ENCODE measurements at places on chromosomes 3 and 15.

- no peak for DNase-seq
Observed at GRCh38 chr3:61734749-61735686, 173.6 kb downstream of the PTPRG start.

DNA sequence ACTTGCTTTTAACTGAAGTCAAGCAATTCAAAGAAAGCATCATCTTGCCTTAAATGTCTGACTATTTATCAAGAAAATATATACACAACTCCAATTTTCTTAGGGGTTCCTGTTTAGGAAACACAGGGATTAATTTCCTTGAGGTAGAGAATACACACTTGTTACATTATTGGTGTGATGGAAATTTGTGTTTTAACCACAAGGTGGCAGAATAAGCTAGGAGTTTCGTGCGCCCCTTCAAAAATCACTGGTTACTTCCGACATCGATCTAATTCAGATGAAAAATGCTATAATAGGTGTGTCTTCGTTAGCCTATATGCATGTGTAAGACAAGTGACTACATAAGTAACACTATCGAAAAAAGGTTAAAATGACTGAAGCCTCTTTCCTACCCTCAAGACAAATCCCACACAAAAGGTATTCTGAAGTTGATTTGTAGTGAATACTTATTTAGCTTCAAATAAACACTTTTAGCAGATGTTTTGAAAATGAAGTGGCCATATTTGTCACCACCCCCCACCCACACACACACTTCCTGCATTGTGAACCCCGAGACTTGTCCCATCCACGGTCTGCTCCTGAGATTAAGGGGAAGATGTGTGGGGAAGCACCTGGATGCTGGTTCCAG, 246.5 kb downstream of the ROBO1 start:
- no peak for DNase-seq

GRCh38 chr15:68991723-68992122, 22.8 kb upstream of the NOX5 start:
- no peak for DNase-seq

DNA sequence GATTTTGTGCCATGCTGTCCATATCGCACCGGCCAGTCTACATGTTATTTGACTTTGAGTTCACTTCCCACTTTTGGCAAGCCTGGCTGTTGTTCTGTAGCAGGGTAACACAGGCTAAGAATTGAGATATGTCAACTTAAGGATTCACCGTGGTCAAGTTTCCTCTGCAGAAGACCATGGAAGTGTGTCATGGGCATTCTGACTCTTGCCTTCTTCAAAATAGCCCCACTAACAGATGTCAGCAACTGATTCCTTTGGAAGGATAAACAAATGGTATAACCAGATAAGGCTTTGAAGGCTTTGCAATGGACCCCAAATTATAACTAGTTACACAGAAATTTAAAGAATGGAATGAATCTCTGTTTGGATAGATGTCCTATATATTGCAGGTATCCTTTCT, 20.1 kb upstream of the CD47 start:
- no peak for DNase-seq

GRCh38 chr3:184155644-184156521, 706 bp downstream of the DVL3 start:
- DNase-seq = no peak

- DNase-seq = no peak
Observed at GRCh38 chr3:141228395-141228794, 3.2 kb upstream of the PXYLP1 start.

GRCh38 chr15:87724330-87724729, 532.2 kb downstream of the NTRK3 start:
- DNase-seq = no peak

DNA sequence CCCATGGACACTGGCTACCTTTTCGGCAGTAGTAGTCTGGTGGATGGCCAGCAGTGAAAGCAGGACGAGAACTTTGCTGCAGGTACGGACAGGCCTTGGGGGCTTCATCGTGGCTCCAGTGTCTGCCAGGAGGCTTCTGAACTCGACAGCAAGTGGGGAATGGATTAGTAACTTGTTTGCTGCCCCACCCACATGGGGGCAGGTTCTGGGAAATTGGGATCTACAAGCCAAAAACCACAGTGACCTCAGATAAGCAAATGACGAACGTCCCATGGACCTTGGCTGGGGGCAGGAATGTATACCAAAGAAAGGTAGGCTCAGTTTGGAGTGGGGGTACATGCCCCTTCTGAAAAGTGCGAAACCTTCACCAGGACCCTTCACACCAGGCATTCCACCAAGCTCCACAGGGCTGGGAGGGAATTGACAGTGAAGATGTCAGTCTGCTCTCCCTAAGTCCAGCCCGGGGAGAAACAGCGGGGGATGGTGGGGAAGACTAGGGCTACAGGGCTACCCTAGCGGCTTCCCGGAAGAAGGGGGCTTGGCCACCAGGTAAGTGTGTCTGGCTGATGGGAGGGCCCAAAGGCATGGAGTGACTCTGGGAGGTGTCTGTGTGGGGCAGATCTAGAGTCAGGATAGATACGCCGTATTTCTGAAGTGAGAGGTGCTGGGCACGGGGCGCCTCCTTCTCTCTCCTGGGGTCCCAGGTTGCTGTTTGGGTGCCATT, at the start of gene ITIH4:
Gene ITIH4, minus strand, starts transcription at position 138 of the 724 bp plus-strand sequence. Its CDS starts 30 bp downstream, at position 108.
- DNase-seq = no peak

DNA sequence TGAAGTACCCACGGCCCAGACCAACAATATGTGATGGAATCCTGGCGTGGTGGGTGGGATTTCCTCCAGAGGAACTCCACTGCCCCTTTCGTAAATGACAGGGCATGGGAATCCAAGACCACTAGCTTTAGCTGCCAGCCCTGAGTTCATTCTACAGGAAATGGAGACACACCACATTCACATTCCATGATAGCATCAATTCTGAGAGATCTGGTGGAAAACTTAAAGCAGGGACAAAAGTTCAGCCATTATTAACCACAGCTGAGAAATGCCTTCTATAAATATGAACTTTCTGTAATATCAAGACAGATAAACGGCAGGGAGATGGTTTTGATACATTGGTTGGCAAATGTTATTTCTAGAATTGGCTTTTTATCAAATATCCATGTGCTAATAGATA, 98.2 kb downstream of the FBN1 start:
- DNase-seq = no peak

DNA sequence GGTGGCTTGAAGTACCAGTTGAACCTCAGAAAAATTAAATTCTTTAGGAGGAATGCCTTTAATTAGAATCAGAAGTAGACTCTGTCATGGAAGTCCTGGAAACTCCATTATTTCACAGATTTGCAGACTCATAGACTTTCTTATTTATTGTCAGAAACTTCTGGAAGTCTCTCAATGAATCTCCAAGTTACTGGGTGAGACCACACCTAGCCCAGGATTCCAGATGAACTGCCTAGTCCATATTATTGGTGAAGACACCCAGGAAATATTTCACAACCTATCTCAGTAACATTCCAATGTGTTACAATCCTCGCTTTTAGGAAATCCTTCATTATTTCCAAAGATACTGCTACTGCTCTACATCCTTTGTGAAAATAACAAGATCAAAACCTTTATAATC, 6.5 kb upstream of the THBS1 start:
- no peak for DNase-seq

- no peak for DNase-seq
Observed at GRCh38 chr3:17006132-17006852, 121.5 kb downstream of the PLCL2 start.

DNA sequence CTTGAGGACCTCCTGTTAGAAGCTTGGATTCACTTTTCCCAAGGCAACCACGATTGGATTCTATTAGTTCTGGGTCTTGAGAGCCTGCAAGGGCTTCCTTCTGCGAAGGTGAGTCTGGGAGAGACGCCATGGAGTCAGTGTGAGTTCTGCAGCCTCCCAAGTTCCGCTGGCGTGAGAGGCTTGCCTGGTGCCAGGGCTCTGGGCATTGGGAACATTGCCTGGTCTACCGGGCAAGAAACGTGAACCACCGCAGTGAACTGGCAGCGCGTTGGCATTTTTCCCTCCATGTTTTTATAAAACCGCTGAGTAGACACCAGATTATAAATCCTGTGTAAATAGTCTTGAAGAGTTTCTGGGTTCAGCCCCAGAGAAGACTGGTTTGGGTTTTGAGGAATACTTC, 160.9 kb downstream of the IGF1R start:
- DNase-seq = no peak

DNA sequence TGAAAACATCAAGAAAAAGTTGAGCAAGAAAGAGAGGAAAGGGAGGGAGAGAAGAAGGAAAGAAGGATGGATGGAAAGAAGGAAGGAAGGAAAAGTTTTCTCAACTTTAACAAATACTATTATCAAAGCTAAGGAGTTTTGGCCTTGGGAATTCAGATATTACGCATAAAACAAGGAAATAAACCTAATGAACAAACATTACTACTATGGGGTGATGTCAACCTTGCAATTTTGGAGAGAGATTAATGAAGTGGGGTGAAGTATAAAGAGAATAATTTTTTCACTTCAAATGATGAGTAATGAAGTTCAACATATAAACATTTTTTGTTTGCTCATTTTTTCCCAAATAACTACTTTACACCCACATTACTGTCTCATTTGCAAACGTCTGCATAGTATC, 55.2 kb downstream of the SFMBT1 start:
- no peak for DNase-seq

DNA sequence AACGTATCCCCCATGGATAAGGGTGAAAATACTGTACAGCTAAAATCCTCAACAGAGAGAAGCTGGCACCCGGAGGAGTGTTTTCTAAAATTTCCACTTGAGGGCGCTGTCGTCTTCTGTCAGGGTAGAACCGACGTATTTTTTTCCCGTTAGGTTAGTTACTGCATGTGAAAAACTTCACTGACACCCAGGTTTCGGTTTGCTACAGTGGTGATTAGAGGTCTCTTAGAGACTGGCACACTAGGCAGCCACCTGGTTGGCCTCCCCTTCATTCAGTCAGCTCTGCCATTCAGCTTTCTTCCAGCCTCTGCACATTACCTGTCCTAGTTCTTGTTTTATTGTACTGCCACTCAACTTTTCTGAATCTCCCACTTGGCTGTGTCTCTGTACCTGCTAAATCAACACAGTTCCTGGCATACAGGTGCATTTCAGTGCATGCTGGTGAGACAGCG, 18.4 kb downstream of the CCK start:
- DNase-seq = peak; percentile 46

GRCh38 chr3:142853270-142854168, 35.4 kb downstream of the PCOLCE2 start:
- DNase-seq = no peak

DNA sequence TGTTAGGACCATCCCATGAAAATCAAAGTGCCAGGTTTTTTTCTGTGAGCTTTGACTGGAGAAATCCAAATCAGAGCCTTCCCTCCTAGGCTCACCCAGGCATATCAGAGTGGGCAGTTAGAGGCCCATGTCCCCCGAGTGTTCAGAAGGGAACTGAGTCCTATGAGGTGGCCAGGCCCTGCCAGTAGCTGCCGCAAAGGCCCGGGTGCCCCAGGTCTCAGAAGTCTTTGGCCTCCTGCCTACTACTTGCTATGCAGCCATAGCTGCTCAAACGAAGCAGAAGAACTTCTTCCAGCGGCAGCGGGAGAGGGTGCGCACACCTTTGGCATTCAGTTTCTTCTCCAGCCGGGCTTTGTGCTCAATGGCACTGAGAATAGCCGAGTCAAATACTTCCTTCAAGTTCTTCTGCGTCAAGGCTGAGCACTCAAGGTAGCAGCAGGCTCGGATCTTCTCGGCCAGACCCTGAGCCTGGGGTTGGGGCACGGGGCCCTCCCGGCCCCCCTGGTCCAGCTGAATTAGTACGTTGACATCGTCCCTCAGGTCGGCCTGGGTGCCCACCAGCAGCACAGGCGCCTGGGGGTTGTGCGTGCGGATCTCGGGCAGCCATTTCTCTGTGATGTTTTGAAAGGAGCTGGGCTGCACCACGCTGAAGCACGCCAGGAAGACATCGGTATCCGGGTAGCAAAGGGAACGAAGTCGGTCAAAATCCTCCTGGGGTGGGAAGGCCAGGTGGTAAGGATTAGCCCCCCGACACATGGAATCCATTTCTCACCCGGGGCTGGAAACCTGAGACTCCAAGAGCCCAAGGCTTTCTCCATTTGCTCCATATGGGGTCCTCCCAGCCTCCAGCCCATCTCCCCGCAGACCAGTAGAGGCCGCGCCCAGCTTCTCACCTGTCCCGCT, 992 bp downstream of the RHOV start:
- no peak for DNase-seq

- no peak for DNase-seq
Observed at GRCh38 chr3:144852999-144853398, 881.4 kb downstream of the DIPK2A start.

DNA sequence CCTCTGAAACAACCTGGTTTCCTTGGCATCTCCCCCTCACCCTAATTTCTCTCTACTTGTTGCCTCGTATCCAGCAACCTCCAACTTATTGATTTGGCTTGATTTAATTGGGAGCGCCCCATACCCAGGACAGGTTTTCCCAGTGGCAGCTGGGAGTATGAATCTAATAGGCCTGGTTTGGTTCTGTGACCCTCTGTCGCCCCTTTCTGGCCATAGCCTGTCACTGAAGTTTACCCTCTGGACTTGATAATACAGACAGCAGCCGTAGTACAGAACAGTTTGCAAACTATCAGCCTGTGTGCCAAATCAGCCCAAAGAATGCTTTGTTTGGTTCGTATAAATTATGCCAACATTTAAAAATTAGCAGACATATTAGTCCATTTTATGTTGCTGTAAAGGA, 525.1 kb upstream of the GOLIM4 start:
- no peak for DNase-seq

GRCh38 chr3:15295506-15295905, 36.9 kb downstream of the SH3BP5 start:
- no peak for DNase-seq

DNA sequence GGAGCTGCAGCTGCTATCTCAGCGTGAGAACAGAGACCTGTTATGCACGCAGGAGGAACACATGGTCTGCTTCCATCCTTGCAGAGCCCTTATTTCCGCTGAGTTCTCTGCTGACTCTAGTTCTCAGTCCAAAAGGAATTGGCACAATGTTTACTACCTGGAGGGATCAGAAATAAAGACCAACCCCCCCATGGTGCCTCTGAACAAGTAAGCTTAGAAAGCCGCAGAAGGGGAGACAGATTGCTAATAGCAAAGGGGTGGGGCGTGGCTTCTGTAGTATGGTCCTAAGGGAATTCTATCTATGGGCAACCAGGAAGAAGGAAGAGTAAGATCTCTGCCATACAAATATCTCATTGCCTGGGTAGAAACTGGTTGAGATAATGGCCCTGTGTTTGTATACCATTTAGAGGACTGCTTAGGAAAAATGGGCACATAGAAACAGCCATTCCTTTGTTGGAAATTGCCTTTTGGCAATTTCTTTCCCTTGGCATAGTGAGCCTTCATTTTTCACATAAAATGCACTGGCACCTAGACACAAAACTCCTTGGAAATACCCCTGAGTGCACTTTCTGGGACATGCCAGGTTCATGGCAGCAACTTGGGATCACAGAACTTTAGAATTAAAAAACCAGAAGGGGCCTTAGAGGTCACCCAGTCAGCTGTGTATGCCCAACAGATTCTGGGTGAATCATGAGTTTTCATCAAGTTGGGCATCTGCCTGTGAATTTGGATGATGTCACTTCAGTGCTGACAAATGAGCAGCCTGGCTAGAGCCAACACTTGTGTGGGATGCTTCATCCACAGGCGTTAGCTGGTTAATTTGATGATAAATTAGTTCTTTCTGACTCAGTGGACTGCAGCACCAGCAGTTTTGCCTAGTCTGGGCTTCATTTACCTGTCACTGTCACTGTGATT, 57.4 kb upstream of the STXBP5L start:
- DNase-seq = no peak

GRCh38 chr3:78026318-78026828, 986.5 kb downstream of the ROBO2 start:
- no peak for DNase-seq

All from central memory CD8-positive, alpha-beta T cell (primary cell).